ENCODE measurements at places on chromosomes 7 and 10.

DNA sequence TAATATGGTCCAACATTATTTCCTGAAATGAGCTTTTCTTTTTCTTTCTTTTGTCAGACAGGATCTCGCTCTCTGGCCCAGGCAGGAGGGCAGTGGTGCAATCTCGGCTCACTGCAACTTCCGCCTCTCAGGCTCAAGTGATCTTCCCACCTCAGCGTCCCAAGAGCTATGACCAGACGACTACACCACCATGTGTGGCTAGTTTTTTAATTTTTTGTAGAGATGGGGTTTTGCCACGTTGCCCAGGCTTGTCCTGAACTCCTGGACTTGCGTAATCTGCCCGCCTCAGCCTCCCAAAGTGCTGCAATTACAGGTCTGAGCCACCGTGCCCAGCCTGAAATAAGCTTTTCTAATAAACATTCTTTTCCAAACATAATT is 48.6 kb downstream of the CUL2 start:
- no peak for DNase-seq

GRCh38 chr10:78470267-78471103 is 436.8 kb downstream of the RPS24 start:
- no peak for DNase-seq

- DNase-seq, result peak; percentile 79
These were observed 23.7 kb downstream of the RTKN2 start for GRCh38 chr10:62244785-62245467.

- DNase-seq, result peak; percentile 49
These were observed 46.3 kb downstream of the INSYN2A start for GRCh38 chr10:127150136-127150535.

DNA sequence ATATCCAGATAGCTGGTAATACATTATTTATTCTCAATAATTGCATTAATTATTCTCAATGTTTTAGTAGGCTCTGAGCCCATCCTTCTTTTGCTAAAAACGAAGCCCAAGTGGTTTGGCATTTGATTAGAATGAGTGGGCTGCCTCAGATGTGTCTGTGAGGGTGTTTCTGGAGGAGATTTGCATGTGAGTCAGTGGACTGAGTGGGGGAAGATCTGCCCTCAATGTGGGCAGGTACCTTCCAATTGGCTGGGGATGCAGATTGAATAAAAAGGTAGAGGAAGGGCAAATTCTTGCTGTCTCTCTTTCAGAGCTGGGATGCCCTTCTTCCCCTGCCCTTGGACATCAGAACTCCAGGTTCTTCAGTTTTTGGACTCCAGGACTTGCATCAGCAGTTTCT is 290.6 kb upstream of the SMIM30 start:
- DNase-seq, result no peak

DNA sequence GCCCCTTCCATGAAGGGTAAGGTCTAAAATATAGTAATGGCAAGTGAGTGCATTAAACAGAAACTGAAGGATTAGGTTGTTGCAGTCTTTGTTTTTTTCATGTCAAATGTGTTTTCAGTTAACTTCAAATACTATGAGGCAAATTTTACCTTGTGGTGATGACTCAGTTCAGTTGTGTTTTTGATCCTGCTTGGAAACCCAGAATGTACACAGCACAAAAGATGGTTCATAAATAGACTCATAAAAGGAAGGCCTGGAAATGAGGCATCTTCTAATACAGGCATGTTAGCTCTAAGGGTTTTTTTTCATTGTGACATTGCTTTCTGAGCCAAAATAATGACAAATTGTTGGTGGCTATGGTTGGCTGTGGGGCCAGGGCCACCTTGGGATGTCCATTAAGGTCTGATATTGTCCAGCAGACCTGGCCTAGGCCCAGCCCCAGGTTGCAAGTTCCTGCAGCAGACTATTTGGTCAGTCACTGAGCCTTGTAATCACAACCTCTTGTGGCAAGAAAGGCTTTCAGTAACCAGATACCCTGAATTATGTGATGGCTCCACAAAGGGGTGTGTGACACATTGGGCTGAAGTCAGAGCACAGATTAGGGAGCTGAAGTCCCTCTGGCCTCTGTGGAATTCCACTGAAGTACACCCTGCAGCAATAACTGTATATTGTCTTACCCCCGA is 69.0 kb upstream of the SAMD8 start:
- peak; percentile 29 for DNase-seq

- no peak for DNase-seq
These were observed 51.4 kb downstream of the CELF2 start for GRCh38 chr10:11068861-11069633.

DNA sequence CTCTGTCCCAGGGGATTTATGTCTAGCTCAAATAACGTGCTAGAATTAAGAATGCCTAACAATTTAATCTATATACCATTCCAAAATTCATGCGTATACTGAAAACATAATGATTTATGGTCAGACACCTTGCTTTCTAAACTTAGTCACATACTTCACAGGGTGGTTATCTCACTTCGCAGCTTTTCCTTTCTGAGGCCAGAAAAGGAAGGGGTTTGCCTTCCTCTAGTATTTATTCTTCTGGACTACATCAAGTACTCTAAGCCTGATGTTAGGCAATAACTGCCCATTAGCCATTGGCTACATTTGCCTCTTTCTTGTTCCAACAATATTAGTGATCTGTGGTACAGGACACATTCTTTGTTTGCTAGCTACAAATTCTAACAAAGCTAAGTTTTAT is 72.6 kb upstream of the FHIP2A start:
- DNase-seq, result no peak

DNA sequence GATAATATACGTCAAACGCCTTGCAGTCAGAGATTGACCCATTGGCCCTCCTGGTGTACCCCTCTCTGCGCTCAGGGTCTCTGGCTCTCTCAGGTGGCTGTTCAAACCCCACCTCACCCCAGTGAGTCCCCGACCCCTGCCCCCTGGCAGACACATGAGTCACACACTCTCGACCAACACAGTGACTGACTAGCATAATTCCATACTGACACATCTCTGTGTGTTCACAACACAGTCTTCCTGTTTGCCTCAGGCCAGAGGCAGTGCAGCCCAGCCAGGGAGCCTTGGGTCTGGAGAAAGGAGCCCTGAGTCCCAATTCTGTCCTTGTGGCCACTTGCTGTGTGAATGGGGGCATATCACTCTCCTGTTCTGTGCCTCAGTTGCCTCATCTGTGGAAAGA is 40.1 kb downstream of the PALD1 start:
- peak; percentile 76 for DNase-seq

DNA sequence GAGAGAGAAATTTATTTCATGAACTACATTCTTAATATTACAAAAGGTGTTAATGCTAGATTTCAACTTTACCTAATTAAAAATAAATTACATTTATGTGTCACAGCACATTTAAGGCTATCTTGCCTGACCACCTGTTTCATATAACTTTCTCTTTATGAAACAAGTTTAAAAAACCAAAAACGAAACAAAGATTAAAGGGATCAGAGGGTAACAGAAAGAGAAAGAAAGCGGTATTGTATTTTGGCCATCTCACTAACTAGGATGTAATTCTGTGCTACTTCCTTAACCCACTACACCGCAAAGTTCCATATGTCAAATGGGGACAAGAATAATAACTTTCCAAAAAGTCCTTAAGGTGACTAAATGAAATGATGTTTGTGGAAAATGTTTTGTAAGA is 6.3 kb upstream of the RHOBTB1 start:
- DNase-seq, result no peak

GRCh38 chr7:19114551-19114855 is 2.9 kb downstream of the TWIST1 start:
- peak; percentile 69 for DNase-seq

DNA sequence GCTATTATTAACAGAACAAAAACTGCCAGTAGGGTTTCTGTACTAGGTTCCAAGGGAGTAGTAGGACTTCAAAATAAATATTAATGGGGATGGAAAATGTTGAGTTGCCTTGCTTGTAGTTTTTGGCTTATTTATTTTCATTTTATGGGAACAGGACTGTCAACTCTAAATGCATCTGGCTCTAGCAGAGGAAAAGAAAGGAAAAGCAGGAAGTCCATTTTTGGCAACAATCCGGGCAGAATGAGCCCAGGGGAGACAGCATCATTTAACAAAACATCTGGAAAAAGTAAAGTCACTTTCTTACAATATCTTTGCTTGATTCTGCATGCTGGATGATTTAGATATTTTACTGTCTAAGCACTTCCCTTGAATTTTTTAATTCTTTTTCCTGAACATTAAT is 69.4 kb downstream of the NOC3L start:
- peak; percentile 49 for DNase-seq

DNA sequence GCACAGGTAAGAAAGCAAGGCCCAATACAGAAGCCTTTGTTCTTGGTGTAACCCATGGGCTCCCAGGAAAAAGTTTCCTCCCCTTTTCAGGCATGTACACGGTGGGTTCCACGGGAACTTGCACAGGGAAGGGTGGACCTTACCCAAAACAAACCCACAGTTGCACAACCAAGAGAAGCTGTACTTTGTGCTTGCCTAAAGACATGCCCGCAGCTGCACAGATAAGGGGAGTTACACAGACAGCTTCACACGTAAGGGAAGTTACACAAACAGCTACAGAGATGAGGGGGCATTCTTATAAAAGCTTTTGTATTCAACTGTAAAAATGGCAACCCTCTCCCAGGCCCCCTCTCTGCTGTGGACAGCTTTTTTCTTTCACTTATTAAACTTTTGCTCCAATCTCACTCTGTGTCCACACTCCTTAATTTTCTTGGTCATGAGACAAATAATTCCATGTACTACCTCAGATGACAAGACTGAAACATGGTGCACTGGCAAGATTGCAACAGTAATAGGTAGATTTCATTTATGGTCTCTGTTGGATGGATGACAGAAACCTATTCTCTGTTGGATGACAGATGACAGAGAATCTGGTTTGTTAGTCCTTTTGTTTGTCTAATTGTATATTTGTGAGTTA is 72.9 kb downstream of the ATE1 start:
- DNase-seq, result no peak

GRCh38 chr10:89217057-89217990 is 10.2 kb upstream of the CH25H start:
- DNase-seq, result peak; percentile 60

- no peak for DNase-seq
These were observed 72.1 kb upstream of the CDK1 start for GRCh38 chr10:60706146-60706545.

DNA sequence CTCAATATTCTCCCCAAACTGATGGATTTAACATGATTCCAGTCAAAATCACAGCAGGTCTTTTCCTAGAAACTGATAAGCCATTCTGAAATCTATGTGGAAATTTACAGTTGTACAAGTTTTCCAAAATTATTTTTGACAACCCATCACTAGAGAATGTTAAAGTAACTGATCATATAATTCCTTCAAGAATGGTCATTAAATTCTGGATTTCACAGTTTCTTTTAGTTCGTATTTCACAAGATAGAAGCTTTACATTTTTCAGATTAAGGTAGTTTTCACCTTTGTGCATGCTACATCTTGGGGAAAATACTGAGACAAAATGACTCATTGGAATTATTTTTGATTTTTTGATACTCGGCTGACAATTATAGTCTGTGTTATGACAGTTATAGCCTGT is 174.3 kb downstream of the MGMT start:
- DNase-seq, result no peak

GRCh38 chr10:45211576-45211975 is 103.8 kb downstream of the OR13A1 start:
- no peak for DNase-seq

GRCh38 chr10:44766631-44767030 is 144.5 kb upstream of the TMEM72 start:
- no peak for DNase-seq
